ENCODE measurements at places on chromosomes 5 and 9.
A peak's percentile ranks its signal among the peaks of the same experiment; 100 is the strongest.

DNA sequence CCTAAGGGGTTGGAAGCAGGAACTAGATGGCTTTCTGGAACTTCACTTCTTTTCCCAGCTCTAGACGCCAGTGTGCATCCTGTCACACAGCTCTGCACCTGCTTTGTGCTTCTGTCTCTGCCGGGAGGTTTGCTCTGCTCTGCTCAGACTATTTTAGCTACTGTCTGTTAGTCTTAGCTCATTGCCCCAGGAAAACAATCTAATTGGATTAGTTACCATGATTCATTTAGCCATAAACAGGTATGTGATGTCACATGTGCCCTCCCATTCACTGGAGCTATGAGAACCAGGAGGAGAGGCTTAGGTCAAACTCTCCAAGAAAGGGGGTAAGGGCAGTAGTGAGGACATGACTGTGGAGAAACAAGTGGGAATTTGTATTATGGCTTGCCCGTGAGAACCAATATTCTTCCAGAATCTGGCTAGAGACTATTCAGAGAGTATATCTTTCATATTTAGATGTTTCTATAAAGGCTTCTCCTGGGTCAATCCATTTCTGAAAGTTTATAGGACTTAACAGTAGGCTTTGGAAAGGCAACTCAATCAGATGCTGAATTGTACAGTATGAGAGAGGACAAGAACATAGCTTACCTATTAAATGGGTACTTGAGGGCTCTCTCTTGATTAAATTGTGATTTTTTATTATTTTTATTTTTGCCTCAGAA is 22.4 kb upstream of the NREP start:
- peak; percentile 23 for DNase-seq

DNA sequence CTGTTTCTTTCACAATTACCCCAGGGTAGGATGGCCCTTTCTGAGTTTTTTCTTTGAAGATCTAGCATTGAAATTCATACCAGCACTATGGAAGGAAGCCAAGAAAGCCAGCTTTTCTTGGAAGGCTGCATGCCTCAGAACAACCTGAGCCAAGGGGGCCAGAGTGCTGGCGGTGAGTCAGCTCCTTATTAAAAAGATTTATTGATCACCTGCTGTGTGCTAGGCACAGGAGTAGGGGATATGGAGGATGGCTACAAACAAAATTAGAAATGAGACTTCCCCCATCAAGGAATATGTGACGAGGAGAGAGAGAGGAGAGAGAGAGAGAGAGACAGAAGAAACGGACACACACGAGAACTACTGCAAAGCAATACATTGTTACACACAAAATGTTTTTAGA is 184.6 kb upstream of the PUM3 start:
- DNase-seq, result no peak

DNA sequence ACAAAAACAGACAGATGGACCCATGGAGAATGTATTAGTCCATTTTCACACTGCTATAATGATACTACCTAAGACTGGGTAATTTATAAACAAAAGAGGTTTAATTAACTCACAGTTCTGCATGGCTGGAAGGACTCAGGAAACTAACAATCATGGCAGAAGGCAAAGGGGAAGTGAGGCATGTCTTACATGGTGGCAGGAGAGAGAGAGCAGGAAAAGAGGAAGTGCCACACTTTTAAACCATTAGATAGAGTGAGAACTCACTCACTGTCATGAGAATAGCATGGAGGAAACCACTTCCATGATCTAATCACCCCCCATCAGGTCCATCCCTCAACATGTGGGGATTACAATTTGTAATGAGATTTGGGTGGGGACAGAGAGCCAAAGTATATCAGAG is 808.9 kb downstream of the CDH12 start:
- peak; percentile 1 for DNase-seq

DNA sequence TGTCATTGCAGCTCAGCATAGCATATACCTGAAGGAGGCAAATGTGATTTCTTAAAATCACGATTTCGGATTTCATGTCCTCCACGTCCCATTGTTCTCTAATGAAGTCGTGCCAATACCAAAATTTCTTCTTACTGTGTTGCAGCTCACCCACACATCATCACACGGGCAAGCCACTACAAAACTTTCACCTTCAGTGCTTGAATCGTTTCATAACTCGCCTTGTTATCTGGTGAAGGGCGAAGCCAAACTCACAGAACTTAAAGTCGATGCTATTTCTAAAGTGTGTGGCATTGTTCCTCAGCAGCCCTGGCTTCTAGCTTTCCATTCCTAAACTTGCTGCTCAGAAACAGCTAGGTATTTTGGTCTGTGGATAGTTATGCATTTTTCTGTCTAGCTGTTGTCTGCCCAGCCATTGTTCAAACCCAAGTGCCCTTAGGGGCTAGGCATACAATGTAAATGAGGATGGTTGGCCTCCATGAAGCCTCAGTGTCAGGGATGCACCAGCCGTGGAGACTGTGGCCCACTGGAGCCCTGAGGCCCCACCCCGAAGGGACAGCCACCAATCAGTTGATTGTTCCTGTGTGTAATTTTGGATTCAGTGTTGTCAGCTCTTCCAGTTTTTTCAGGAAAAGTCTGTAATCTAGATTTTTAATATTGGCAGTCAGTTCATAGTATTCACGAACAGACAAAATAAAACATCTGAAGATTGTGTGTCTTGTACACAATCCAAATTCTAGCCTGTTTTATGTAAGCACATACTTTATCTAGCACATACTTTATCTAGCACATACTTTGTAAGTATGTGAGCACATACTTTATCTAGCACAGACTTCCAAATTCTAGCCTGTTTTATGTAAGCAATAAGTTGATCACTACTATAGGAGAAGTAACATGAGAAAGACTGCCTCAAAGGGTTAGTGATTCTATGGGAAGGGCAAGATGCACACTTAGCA is 112.8 kb downstream of the DAPK1 start:
- DNase-seq, result no peak

GRCh38 chr9:137357166-137357565 is 55.1 kb upstream of the NRARP start:
- peak; percentile 38 for DNase-seq

- DNase-seq, result peak; percentile 36
Measured at GRCh38 chr5:132812781-132813598, at the start of gene SOWAHA. SOWAHA (plus strand) TSS chr5:132813302; CDS start chr5:132813622, 320 bp downstream.

- DNase-seq, result peak; percentile 93
Measured at GRCh38 chr5:147805030-147805454, 22.5 kb upstream of the JAKMIP2 start.

- DNase-seq, result no peak
Measured at GRCh38 chr9:110897943-110898342, 140.3 kb downstream of the LPAR1 start.

GRCh38 chr5:67257077-67257476 is 60.5 kb upstream of the CD180 start:
- DNase-seq, result no peak

DNA sequence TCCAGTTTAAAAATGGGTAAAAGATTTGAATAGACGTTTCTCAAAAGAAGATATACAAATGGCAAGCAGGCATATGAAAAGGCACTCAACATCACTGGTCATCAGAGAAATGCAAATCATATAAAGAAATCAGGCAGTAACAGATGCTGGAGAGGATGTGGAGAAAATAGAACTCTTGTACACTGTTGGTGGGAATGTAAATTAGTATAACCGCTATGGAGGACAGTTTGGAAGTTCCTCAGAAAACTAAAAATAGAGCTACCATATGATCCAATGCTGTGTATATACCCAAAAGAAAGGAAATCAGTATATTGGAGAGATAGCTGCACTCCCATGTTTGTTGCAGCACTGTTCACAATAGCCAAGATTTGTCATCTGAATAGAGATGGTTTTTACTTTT is 42.7 kb downstream of the SLC12A2 start:
- no peak for DNase-seq

DNA sequence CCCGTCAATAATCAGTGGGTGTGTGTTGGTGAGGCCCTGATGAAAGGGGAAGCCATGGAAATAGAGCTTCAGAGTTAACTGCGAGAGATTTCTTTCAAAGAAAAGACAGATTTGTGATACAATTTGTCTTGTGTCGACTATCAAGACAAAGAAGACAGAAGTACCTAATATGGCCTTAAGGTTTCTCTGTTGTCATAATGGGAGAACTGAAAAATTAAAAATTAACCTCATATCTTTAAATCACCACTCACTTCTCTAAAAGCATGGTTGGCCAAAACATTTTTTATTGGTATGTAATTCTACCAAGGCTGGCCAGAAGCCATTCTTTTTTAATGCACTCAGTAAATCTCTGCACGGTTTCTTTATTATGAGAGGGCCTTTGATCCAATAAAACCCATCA is 282.9 kb upstream of the WWC1 start:
- no peak for DNase-seq

DNA sequence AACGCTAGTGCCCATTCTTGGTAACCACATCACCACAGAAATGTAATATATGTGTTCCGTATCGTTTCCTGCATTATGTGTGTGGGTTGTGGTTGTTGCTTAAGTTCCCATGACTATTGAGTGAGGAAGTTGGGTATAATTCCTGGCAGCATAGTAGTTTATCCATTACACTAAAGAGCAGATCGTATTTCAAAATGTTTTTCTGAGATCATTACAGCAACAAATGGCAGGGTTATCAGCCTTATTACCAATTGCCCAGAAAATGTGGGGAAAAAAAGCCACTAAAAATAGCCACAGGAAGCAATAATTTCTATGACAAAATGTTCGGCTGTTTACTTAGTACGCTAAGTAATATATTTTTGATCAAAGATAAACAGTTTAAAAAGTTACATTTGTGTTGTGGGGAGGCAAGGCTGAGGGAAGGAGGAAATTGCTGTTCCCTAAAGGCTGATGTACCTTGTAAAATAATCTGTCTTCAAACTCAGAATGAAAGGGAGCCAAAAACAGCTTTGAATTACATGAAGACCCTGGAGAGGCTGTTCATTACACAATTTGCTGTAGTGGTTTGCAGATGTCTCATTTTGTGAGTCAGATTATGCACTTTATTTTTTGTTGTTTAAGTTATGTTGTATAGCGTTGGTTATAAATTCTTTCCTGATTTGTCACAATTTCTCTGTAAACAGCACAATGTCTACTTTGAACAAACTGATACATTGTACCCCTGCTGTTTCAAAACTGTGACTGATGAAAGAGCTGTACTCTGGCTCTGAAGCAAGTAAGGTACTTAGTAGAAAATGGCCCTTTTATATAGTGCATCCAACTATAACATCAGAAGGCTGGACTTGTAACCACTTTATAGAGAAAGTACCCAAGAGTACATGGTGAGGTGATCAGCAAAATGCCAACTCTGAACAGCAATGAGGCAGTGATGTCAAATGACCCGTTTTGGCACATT is 1028.5 kb downstream of the NR2F1-AS1 start:
- peak; percentile 52 for DNase-seq

DNA sequence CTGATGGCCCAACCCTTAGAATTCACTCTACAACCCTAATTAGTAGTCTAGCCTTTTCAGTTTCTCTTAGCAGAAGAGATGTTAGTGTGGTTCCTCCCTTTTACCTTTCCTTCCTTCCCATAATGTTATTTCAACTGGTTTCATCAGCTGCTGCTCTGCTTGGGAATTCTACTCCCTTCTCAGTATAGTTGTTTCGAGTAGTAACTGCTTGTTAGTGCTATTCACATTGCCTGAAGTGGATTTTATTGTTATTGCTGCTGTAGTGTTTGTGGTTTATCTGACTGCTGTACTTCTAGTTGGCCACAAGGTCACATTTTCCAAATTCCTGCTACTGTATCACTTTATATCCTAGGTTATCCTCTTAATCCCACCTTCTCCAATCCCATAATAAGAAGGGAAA is 29.7 kb downstream of the SMIM15 start:
- DNase-seq, result no peak

DNA sequence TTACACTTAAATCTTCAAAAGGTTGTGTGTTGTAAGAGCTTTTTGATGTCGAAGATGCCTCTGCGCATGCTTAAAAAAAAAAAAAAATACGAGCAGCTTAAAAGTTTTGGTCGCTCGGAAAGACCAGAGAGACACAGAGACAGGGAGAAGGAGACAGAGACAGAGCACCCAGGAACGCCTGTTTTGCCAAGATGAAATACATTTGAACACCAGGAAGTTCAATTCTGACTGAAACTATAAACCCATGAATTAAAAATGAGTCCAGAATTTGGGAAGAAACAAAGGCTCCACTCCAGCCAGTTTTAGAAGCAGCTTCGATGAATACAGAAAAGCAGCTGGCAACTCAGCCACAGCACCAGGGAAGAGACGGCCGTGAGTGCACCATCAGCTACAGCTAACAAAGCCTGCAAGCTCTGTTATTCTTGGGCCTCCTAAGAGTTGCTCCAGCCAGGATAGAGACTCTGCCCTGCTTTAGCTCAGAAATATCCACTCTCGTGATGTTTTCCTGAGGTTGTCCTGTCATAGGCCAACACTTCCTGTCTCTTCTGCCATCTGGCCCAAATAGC is 2.5 kb upstream of the ZNF474 start:
- DNase-seq, result peak; percentile 31

- no peak for DNase-seq
Measured at GRCh38 chr5:41940641-41941040, 15.6 kb downstream of the FBXO4 start.

DNA sequence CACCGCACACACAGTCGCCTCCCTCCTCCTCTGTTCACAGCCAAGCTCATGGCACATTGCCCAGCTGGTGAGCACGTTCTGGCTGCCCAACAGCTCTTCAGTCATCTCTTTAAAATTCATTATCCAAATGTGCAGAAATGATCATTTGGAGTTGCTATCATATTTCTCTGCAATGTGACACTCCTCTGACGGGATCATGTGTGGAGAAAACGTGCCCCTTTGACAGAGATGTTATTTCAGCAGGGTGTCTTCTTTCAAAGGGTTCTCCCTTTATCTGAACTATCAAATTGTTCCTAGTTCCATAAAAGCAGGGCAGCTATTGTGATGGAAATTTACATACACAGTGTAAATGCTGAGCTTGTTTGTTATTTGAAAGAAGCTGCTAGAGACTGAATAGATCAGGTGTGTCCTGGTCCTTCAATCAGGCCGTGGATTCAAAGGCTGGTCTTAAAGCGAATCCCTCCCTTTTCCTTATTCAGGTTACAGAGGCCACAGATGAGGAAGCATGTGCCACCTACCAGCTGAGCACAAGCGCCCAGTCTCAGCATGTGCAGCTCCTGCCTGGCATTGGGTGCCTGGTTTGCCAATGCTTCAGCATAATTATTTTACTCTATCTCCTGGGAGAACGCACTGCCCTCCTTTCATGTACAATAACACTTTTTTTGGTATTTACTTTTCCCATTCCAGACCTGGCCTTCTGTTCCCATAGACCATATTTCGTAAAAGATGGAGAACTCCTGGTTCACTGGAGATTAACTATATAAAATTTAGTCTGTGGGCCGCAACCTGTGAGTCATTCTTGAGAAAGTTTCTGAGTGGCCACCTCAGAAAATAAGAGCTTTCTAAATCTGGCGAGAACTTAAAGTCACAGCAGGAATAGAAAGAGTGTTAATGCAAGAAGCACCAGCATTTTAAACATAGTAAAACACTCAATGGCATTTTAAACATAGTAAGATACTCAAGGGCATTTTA is 433.7 kb downstream of the ENC1 start:
- DNase-seq, result no peak

All from common myeloid progenitor, CD34-positive (primary cell).